ENCODE measurements at places on chromosomes 16 and 17. TPM values are rescaled to one million over a fixed set of nuclear protein-coding genes. Genes with fewer than 3 reads are reported as not detected.

The SDK2 gene
- polyA plus RNA-seq: 0.94 TPM

GRCh38 chr17:68248199-68248825, 469 bp downstream of the AMZ2 start:
- peak overlapping the region; percentile 98 for H3K27ac ChIP-seq
- H3K4me1 ChIP-seq: peaks cover 6% of the 10 kb centered on the region
- DNase-seq: no peak
- peaks cover 3% of the 10 kb centered on the region for H3K36me3 ChIP-seq
- H3K4me3 ChIP-seq: peak overlapping the region; percentile 98

- no peak for DNase-seq
- H3K4me1 ChIP-seq: no peaks in the 10 kb centered on the region
- no peaks in the 10 kb centered on the region for H3K36me3 ChIP-seq
- no peak overlapping the region for H3K4me3 ChIP-seq
- H3K27me3 ChIP-seq: peaks cover 5% of the 10 kb centered on the region
- no peak overlapping the region for H3K27ac ChIP-seq
These were observed 52.7 kb upstream of the ZNF469 start for GRCh38 chr16:88329726-88330700.

- no peaks in the 10 kb centered on the region for H3K27me3 ChIP-seq
- H3K4me3 ChIP-seq: no peak overlapping the region
- peaks cover 7% of the 10 kb centered on the region for H3K4me1 ChIP-seq
- no peak overlapping the region for H3K27ac ChIP-seq
- no peaks in the 10 kb centered on the region for H3K36me3 ChIP-seq
- no peak for DNase-seq
These were observed 87.5 kb upstream of the SOX9 start for GRCh38 chr17:72033334-72033733.

- no peaks in the 10 kb centered on the region for H3K4me1 ChIP-seq
- peaks cover 41% of the 10 kb centered on the region for H3K36me3 ChIP-seq
- H3K27ac ChIP-seq: no peak overlapping the region
- no peak for DNase-seq
These were observed 12.3 kb upstream of the NLRC3 start for GRCh38 chr16:3589441-3589921.

DNA sequence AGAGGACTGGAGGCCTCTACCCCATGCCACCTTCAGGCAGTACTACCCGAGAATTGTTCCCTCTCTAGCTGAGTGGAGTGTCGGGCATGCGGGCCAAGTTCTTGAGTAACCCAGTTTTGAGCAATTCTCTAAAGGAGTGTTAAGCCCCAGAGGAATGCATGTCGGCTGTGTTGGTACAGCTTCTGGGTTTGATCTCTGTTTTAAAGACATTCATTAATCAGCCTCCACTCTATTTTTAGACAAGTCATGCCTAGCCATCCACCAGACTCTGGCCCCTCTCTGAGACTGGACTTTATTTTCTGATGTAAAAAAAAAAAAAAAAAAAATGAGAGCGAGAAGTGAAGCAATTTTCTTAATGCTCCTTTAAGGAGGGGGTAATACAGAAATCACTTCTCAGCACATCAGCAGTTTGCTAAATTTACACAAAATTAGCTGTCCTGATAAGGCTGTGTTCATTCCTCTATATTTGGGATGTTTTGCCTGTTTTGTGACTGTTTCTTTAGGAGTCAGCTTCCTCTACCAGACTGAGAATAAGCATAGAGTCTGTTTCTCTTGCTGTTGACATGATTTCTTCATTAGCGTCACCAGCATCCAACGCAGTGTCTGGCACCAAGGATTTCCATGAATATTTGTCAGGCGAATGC, 88.7 kb downstream of the AXIN2 start:
- no peaks in the 10 kb centered on the region for H3K36me3 ChIP-seq
- no peak overlapping the region for H3K27ac ChIP-seq
- peaks cover 7% of the 10 kb centered on the region for H3K4me1 ChIP-seq
- DNase-seq: no peak
- H3K27me3 ChIP-seq: no peaks in the 10 kb centered on the region
